ENCODE measurements at places on chromosomes 7 and 10.

GRCh38 chr10:128009372-128010126 lies 102.6 kb downstream of the PTPRE start:
- DNase-seq: no peak

- no peak for DNase-seq
Observed at GRCh38 chr7:83355143-83355542, 192.5 kb upstream of the PCLO start.

GRCh38 chr7:139883814-139884213 lies 54.8 kb downstream of the TBXAS1 start:
- no peak for DNase-seq

GRCh38 chr7:31105256-31105950 lies 53.3 kb downstream of the ADCYAP1R1 start:
- no peak for DNase-seq

DNA sequence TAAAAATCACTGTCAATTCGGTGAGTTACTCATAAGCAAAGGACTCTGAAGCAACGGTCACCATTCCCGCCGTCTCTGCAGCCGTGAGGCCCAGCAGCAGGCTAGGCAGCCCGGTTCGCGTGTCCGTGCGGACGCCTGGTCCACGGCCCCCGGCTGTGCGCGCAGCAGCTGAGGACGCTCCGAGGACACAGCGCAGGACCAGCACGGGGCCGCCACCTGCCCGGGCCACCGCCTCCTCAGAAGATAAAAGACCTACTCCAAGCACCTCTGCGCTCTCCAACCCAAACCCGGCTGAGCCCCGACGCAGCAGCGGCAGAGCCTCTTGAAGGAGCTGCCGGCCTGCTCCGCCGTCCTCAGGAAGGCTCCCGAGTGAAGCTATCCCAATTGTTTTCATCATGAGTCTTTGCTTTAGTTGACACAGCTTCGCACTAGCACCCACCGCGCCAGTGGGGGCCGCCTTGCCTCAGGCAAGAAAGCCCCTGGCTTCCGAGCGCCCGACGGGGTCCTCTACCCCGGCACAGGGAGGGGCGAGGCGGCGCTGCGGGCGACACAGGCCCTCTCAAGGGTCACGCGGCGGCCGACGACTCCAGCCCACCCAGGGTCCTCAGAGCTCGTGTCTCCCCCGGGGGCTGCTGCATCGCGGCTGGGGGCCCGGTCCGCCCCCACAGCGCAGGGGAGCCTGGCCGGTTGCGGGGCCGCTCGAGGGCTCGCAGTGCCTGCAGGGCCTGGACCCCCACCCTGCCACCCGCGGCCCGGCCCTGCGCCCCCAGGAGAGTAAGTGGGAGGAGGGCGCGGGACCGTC lies 16.9 kb upstream of the GPR146 start:
- no peak for DNase-seq

DNA sequence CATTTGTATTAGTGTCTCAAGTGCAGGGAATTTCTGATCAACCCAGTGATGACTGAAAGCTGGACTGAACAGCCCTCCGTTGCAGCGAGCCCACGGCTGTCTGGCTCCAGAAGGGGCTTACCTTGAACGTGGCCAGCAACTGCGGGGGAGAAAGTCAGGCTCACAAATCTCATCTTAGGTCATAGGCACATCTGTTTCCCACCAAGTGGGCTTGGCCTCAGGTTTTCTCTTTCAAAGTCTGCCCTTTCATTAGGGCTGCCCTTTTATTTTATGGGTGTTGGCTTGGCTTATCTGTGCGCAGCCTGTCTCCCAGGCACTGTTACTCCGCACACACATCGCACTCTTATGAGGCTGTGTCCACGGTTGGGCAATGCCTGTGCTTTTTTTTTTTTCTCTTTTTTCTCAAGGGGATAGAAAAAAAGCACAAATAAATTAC lies 178.0 kb downstream of the JCAD start:
- DNase-seq: no peak

DNA sequence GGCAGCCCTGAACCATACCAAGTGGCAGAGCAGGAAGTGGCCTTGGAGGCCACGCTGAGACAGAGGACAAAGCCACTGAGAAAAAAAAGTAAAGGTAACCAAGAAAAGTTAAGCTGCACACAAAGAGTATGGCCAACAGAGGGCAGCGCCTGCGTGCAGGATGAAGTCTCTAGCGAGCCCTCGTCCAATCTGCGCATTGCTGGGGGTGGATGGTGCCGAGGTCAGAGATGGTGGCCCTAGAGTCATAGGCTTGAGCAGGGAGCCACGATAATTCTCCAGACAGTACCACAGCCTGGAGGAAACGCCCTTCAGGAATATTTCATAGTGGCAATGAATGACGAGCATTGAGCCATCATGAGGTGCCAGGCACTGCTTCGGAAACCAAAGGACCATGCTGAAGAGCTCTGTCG lies 9.7 kb downstream of the ATP6V0E2 start:
- peak; percentile 60 for DNase-seq
